Stimulated activated CD4-positive, alpha-beta T cell treated with anti-CD3 and anti-CD28 coated beads, Interleukin-15, amount 100 ng/mL, for 1 hour (primary cell): ENCODE measurements at places on chromosomes 16 and 17.

- no peak for DNase-seq
Measured at GRCh38 chr17:77927777-77928518, 30.6 kb upstream of the TNRC6C start.

DNA sequence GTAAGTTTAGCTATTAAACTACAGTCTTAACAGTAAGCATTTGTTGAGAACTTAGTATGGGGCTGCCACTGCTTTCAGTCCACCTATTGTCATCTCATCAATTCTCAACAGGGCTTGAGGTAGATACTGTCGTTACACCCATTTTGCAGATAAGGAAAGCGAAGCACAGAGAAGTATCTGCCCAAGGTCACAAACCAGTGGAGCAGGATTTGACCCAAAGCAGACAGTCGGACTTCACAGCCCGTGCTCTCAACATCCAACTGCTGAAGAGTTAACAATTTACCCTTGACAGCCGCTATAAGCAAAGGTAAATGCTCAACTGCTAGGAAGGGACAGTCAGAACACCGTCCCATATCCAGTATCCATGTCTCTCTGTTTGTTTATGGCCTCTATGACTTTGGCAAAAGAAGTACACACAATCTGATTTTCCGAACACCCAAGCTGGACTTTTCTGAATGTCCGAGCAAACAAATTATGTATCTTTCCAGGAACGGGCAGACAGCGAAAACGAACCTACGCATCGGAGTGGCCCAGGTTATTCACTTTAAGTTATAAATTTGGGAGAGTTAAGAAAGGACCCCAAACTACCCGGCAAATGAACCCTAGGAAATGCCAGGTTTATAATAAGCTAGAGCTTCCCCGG, 1.2 kb downstream of the SIAH1 start:
- no peak for DNase-seq

DNA sequence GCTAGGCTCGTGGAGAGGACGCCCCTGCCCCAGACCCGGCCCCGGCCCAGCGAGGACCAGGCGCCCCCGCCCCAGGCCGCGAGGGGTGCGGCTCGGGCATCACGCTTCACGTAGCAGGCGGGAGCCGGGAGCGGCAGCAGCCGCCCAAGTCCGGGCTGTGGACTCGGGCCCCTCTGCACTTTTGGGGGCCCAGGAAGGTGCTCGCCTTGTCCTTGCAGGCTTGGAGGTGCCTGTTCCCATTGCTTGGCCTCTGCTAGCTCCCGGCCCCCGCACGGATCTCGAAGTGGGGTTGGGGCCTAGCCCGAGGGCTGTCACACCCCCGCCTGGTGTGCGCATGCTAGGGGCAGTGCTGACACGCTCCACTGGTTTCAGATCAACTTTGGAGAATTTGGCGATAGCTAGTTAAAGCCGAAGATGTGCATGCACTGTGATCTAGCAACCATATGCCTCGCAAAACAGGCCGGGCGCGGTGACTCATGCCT, 55.7 kb downstream of the WSB1 start:
- no peak for DNase-seq

GRCh38 chr16:35795361-35796029, 2336.1 kb downstream of the TP53TG3F start:
- no peak for DNase-seq

GRCh38 chr16:4696172-4696904, 3.0 kb downstream of the NUDT16L1 start:
- no peak for DNase-seq

DNA sequence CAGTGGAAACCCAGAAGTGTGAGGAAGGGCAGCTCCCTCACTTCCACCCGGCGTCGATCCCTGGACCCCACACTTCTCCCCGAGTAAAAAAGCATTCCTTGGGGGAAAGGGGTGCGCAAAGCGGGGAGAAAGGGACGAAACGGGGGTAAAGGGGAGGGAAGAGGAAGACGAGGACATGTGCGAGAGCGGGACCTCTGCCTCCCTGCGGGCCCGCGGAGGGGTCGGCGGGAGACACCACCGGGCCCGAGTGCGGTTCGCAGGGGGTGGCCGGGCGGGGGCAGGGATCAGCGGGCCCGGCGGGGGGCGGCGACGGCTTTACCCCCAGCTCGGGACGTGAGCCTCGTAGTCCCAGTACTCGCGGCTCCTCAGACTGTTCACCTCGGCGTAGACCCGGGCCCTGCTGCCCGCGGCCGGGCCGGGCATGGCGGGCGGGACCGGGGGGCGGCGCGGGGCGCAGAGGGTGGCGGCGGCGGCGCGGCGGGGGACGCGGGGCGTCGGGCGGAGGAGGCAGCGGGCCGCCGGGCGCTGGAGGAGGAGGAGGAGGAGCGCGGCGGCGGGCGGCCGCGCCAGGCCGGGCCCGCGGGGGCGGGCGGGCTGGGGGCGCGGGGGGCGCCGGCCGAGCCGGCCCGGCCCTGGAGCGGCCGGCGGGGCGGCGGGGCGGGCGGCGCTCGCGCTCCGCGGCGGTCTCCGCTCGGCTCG, 443 bp downstream of the CSNK2A2 start:
- DNase-seq: no peak

DNA sequence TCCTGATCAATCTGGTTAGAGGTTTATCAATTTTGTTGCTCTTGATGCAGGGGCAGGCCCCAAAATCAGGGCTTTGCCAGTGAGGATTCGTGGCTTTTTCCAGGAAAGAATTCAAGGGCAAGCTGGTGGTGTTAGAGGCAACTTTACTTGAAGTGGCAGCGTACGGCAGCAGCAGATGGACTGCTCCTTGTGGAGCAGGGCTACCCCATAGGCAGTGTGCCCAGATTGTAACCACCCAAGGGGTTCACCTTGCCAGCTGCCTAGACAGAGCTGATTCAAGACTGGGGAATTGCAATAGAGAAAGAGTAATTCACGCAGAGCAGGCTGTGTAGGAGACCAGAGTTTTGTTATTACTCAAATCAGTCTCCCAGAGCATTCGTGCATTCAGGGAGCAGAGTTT, 16.7 kb downstream of the DRC7 start:
- DNase-seq: no peak

DNA sequence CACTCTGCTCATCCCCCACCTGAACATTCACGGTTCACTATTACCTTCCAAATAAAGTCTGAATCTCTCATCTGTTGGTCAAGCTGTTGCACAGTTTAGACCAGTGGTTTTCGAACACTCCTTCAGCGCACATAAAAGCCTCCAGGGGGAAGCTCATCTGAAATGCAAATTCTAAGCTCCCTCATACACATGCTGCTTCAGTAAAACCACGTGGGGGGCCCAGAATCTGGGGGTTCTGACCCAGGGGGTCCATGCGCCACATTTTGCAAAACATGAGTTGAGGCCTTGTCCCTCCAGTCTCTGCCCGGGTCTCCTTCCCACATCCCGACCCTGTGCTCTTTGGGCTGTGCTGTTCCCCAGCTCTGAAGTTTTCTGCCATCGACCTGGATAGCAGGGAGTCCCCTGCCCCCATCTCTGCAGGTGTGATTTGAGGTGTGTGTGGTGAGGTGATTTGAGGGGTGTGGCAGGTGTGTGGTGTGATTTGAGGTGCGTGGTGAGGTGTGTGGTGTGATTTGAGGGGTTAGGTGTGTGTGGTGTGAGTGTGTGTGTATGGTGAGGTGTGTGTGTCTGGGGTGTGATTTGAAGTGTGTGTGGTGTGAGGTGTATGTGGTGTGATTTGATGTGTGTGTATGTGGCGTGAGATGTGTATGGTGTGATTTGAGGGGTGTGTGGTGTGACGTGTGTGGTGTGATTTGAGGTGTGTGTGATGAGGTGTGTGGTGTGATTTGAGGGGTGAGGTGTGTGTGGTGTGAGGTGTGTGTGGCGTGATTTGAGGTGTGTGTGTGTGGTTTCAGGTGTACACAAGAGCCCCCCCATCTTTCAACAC, 4.8 kb upstream of the RAB37 start:
- no peak for DNase-seq

DNA sequence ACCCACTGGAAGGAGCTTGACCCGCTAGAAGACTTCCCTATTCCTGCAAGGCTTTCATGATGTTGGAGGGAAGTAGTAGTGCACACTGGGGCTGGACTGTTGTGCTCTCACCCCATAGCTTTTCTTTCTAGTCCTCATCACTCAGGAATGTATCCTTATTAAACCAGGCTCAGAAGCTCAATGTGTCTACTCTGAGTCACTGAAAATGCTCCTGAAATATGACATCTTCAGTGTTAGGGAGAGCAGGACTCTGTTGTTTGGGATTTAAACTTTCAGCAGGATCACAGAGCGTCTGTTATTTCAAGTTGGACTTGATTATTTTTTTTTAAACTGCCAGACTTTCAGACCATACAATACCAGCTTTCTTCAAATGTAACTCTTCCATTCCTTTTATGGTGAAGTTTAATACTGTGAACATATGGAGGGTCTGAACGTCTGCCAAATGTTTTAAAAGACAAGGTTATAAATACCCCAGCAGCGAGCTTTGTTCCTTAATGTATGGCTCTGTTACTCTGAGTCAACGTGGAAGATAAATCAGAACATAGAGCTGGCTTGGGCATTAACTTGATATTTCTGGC, 257.5 kb downstream of the CDH11 start:
- no peak for DNase-seq

GRCh38 chr17:44267818-44268490, at the start of gene SLC4A1:
SLC4A1 (minus strand) TSS chr17:44268135; CDS start chr17:44262866, 5,269 bp downstream.
- no peak for DNase-seq

DNA sequence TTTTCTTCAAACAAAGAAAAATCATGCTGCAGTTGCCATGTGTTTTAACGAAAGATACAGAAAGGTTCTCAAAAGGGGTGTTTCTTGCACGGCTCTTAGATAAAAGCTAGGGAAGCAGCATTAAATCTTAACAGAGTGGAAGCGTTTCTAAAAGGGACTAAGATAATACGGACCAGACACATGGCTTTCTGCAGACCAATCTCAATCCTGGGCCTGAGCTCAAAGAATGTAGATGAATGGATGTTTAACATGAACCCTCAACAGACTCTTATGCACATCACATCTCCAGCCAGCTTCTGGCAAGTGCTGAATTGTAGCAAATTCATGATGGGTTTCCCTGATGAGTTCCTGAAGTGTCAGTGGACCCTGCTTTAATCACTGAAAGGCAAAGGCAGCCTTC, 80.2 kb upstream of the COX10 start:
- no peak for DNase-seq

DNA sequence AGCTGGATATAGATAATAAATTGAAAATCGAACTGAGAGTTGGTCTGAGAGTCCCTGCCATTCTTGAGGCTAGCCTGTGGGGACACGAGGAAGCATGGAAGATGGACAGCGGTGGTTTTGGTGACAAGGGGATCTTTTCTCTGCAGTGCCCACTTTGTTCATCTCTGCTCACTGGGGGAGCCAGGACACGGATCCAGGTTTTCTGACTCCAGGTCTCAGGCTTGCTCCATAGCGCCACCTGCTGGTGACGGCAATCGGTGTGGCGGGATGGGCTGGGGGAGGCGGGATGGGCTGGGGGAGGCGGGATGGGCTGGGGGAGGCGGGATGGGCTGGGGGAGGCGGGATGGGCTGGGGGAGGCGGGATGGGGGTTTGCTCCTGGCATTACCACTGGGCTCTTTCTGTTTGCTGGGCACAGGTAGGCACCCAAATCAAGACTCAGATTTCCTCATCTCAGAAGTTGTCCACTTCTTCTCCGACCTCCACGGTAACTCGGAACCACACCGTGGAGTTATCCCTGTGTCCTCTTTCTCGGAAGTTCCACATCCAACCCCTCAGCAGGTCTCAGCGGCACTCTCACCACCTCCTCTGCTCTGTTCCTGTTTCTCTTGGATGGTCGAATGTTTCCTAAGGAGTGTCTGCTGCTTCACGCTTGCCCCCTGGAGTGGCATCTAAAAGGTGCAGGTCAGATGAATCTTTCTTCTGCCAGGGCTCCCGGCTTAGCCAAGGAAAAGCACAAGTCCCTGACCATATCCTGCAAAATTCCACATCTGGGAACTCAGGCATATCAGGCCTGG, 142.4 kb downstream of the CYLD start:
- no peak for DNase-seq

GRCh38 chr17:33284022-33284421, 9.1 kb downstream of the ASIC2 start:
- DNase-seq: no peak

DNA sequence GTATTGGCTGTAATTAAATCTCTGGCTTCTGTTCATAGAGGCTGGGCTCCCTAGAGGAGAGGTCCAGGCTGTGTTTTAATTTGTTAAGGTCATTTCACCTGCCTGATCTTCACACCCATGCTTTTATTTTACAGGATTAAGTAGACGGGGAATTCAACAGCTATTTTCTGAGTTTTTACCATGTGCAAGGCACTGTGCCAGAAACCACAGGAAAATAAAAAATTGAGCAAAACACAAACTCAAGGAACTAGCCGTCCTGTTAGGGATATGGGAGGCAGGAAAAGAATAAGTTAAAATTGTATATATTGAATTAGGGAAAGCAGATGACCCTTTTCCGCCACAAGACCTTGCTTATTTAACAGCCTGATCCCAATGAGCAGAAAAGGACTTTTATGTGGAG, 29.1 kb downstream of the HS3ST3A1 start:
- DNase-seq: no peak

GRCh38 chr16:29791845-29792807, 1.6 kb downstream of the KIF22 start:
- DNase-seq: no peak

- no peak for DNase-seq
Measured at GRCh38 chr17:36879624-36880131, 57.6 kb upstream of the LHX1 start.

DNA sequence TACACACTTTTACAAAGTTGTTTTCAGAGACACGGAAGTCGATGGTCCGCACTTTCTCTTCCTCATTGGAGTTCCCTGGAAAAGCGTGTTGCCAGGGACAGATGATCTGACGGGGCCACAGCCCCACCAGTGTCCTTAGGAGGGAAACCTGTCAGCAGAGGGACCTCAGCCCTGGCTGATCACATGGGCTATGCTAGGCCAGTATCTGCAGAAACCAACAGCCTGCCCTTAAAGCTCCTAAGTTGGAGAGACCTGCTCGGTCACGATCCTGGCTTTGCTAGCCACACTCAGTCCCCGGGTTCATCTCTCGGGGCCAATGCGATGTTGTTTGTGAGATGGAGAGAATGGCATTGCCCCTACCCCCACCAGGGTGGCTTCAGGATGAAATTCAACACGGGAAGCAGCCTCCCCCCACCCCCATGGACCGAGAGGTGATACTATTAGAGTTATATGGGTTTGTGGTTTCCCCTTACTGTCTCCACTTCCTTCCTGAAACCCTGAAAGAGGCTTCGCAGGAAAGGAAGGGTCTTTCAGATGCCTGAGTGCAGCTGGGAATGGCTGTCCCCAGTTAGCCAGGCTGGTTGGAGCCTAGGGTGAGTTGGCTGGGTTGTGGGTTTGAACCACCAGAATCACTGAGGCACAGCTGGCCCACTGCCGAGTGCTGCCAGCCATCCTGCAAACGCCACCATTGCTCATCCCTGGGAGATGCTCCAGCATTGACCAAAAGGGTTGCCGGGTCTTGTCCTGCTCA, 16.6 kb downstream of the RMI2 start:
- no peak for DNase-seq
